T-helper 2 cell (primary cell): ENCODE measurements at places on chromosomes 11 and 22.

DNA sequence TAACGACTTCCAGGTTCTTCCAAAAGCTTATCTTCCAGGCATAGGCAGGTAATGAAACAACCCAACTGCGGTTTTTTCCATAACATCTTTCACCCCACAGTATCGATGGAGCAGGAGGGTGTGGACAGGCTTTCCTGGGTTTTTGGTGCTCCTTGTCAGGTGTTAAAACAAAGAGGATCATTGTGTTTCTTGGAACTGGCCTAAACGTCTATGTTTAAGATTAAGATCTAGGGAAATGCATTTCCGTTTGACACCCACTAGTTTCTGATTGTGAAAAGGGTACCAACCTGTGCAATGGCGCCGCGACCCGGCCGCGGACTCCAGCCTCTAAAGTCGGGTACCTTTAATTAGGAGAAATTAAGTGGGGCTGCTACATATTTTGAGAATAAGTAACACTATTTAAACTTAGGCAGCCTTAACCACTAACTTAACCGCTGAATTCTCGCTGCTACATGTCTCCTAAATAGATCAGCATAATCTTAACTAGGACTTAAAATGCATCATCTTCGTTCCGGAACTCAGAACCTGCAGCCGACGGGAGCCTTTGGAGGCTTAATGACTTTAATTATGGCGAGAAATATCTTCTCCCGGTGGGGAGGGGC, 31.5 kb downstream of the C22orf31 start:
- DNase-seq: no peak

DNA sequence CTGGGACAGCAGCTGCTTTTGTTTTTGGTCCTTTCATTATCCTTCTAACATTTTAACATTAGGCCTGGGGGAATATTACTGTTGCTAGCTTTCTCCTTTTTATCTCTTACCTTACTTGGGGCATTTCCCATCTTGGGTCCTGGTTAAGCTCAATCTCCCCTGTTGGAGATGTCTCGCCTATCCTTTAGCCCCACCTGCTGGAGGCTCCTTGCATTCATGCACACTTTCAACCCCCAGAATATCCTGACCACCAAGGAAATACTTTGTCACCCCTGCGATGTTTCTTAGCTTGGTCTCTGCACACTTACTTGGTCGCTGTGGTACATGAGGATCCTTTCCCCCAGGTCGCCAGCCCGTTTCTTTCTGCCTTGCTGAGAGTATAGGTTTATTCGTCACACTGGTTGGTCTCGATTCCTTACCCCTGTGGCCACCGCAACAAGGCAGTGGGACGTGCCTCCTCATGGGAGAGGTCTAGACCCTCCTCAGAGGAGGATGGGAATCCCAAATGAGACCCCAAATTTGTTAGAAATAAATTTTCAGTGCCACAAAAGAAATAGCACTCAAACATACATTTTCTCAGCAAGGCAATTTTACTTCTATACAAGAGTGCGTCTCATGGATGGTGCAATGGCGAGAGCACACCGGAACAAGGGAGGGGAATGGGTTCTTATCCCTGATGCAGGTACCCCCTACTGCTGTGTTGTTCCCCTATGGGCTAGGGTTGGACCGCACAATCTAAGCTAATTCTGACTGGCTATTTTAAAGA, 5.4 kb upstream of the TXN2 start:
- no peak for DNase-seq

GRCh38 chr11:94725097-94725496, 43.1 kb upstream of the AMOTL1 start:
- no peak for DNase-seq

DNA sequence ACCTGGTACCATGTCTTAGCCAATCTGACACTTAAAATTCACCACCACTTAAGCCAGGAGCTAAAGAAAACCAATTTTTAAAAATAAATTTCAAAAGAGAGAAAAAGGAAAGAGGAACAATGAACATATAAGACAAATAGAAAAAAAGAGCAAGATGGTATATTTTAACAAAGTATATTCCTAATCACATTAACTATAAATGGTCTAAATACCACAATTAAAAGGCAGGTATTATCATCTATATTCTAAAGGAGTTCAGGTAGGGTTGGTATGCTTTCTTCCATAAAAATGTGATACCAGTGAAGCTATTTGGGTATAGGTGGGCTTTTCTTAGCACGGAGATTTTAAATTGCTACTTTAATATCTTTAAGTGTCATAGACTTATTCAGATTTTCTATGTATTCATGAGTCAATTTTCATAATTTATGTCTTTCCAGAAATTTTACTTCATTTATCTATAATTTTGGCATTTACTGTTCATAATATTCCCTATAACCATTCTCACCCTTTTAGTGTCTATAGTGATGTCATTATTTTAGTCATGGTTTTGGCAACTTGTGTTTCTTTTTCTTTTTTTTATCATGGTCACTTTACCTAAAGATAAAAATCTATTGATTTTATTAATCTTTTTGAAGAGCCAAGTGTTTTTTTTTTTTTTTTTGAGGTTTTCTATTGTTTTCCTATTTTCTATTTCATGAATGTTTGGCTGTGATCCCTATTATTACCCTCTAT, 56.5 kb upstream of the IGLL5 start:
- no peak for DNase-seq

- no peak for DNase-seq
These were observed 722 bp upstream of the GUCY1A2 start for GRCh38 chr11:107018902-107019493.

- DNase-seq: no peak
These were observed 3.3 kb upstream of the KMT5B start for GRCh38 chr11:68216171-68216938.
